ENCODE measurements at places on chromosomes 1 and 21.

- DNase-seq, result no peak
Observed at GRCh38 chr1:67896826-67897225, 63.6 kb upstream of the GNG12 start.

GRCh38 chr1:12184008-12184681 lies 17.4 kb downstream of the TNFRSF1B start:
- DNase-seq, result no peak

GRCh38 chr1:38191461-38191860 lies 144.9 kb upstream of the POU3F1 start:
- no peak for DNase-seq

- DNase-seq, result no peak
Observed at GRCh38 chr1:17797478-17797877, 42.3 kb downstream of the ACTL8 start.

GRCh38 chr1:11051781-11052511 lies 4.9 kb upstream of the MASP2 start:
- no peak for DNase-seq

DNA sequence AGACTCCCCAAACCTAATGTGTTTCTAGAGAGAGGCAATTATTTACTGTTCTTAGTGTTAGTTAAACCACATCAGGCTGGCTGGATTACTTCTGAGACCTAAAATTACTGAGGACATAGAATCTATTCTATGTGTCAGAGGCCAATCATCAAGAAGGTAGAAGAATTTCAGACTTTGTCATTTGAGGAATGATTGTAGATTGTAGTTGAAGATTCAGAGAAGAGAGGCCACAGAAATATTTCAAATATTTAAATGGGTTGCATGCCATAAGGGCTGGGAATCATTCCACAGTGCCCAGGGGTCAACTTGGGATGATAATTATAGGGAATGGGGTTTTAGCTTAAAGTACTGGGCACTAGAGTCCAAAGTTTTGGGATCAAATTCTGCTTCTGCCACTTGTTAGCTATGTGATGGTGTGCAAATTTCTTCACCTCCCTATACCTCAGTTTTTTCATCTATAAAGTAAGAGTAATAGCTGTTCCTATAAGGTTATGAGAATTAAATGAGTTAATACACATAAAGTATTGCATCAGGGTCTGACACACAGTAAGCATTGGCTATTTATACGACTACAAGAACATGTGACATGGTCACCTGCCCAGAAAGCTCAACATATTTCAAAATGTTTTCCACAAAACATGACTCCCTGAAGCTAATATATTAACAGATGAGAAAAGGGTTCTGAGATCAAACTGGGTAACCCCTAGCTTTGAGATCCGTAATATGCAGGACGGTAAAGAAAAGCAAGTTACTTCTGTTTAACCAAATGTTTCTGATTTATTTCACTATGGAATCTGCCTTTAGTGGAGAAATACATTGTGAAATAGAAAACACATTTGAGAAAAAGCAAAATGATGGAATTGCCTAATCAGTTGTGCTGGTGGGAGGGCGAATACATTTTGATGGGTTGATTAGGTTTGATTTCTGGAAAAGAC lies 69.7 kb upstream of the SPAG17 start:
- DNase-seq, result no peak

- DNase-seq, result peak; percentile 18
Observed at GRCh38 chr1:39258146-39258924, 53.8 kb downstream of the MACF1 start.

- DNase-seq, result peak; percentile 65
Observed at GRCh38 chr21:43775795-43776430, at the start of gene CSTB. Gene CSTB, minus strand, starts transcription at chr21:43776308. Its CDS starts 39 bp downstream, at chr21:43776269.

DNA sequence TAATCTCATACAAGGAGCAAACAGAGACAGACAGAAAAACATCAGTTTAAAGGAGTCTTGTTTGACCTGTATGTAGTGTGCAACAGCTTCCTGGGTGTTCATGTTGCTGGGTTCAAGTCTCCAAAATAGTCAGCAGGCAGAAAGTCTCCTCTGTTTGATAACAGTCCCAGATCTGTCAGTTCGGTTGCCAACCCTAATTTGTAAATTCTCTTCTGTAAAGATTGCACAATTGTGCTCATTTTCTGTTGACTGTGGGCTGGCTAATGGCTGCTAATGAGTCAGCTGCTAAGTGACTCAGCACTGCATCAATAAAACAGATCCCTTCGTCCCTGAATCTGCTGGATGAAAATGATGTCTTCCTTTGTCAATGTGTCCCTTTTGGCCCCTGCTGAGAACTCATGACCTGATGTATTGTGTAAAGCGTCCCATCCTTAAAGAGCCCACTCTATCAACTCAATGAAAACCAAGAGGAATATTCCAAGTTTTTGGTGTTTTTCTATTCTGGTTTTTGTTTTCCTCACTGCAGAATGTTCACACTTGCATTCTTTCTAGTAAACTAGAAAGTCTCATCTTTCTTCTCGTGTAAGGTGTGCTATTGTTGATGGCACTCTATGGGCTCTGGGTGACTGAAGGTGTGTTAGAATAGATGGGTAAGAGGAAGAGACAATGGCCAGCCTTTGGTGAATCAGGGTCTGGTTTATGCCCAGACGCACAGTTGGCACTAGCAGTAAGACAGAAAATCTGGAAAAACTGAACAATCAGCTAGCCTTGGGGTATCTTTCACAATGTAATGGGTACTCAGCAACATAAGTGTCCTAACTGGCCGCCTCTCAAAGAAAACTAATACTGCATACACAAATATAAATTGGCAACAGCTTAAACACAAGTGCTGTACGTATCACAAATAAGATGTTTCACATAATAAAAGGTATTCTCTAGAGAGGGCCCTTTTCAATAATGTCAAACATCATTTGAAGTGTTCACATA lies 75.1 kb upstream of the SIPA1L2 start:
- no peak for DNase-seq
